Head of caudate nucleus (tissue), 42 donors: ENCODE measurements at places on chromosomes 16 and 17.

DNA sequence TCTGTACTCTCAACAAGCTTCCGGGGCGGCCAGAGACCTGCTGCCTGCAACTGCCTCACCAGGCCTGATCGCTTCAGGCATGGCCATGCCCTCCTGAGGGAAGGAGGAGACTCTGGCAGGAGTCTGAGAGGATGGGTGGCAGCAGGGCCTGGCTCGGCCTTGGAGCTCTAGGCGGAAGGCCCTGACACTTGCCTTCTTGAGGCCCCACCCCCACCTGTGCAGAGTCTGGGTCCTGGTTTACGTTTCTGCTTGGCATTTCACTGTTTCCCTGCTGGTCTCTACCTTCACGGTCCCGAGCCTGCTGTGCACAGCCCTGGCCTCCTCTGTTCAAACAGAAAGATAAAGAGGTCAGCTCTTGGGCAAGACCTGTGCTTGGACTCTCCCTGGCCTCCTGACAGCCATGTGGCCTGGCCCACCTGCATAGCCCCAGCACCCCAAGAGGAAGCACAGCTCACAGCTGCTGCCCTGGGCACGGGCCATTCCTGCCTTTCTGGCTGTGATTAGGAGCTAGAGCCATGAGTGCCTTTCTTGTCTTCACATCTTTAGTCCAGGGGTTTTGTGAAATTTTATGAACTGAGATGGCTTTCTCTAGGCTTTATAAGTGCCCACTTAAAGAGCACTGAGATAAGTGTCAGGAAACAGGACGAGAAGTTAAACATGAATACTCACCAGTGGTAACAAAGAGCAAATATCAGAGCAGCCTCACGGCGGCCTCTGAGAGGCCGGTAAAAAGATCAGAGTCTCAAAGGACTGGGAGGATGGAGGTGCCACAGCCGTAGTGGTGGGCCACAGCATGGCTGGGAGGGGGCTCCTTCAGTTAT lies 25.6 kb upstream of the MTSS2 start:
- no peak for DNase-seq

DNA sequence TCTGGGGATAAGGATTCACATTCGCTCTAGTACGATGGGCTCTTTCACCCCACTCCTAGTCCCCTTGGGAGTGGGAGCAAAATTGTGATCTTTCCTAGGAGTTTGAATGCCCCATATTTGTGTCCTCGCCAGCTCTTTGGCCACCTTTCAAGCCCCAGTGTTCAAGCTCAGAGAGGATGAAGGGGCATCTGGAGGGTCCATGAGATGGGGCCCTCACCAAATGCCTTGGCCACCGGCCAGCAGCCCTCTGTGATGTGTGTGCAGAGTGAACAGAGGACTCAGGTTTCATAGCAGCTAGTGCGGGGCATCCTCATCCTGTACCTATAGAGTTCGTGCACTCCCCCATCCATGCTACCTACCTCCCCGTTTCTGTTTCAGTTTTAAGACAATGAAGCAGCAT lies 140.6 kb downstream of the RAB11FIP4 start:
- no peak for DNase-seq

DNA sequence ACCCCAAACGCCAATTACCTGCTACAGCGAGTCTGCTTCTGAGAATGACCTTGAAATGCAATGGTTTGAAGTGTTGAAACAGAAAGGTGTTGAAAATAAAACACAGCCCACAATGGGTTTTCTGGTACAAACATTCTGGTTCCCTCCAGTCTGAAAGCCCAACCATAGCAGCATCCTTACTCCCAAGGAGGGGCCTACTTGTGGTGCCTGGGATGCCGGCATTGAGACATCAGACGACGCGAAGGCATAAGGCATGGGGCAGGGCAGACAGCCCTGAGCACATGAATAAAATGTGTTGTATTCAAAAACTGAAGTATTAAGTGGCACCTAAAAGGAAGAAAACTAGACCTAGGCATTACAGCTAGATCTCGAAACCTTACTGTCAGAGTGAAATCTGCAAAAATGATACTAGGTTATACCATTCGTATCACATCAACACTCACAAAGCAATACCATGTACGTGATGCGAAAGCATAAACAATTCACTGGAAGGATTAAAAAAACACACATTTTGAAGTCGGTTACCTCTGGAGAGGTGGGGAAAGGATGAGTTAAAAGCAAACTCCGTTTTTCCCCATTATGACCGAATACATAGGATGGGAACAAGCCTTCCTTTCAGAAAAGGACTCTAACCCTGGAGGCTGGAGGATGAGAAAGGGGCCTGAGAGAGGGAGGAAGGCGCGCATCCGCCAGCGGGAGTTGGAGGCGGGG lies 702 bp downstream of the NUDT21 start:
- DNase-seq: no peak

DNA sequence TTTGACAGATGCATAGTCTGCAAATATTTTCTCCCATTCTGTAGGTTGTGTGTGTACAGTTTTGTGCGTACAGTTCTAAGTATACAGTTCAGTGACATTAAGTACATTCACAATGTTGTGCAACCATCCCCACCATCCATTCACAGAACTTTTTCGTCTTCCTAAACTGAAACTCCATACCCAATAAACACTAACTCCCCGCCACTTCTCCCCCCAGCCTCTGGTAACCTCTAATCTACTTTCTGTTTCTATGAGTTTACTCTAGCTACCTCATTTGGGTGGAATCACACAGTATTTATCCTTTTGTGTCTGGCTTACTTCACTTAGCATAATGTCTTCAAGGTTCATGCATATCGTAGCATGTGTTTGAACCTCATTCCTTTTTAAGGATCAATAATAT lies 14.3 kb downstream of the PIK3R5 start:
- DNase-seq: no peak

- DNase-seq: no peak
Measured at GRCh38 chr17:32503251-32504165, 16.7 kb downstream of the CDK5R1 start.

DNA sequence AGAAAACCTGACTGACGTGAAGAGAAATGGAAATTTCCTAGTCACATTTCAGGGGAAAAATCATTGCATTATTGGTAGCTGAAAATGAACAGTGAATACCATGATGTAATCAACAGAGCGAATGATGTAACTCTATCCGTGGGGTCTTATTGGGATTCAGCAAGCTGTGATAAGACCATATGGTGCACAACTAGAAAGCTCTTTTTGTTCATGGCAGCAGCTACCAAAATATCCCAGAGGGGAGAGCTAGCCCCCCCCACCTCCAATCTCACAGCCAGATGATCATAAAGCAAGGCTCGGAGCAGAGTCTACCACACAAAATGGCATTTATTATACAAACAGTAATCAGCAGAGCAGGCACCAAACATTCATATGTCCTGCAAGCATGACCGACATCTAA lies 22.2 kb upstream of the DNAH17 start:
- DNase-seq: no peak

DNA sequence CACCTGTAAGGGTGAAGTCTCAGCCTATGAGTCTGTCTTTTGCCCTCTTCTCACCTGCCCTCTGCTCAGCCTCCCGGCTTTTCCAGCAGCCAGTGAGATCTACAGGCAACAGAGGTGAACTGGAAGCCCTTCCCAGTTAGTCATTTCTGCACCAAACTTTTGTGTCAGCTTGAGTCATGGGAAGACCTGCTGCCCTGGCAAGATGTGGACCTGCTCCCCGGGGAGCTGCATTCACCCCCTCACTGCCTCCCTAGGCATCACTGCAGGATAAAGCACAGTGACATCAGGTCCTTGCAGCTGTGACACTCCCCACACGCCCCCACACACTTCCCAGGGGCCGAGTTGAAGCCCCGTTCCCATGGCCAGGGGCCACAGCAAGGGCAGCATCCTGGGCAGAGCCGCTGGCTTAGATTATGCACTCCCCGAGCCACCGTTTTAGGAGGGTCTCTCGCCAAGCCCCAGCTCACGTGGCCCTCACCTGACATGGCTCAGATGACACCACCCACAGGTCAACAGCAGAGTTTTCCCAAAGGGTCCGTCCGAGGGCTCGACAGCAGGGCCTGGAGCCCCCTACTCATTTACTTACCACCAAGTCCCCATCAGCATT lies 6.5 kb upstream of the ABR start:
- no peak for DNase-seq

- DNase-seq: no peak
Measured at GRCh38 chr17:66625311-66625767, 209.6 kb upstream of the CACNG5 start.

DNA sequence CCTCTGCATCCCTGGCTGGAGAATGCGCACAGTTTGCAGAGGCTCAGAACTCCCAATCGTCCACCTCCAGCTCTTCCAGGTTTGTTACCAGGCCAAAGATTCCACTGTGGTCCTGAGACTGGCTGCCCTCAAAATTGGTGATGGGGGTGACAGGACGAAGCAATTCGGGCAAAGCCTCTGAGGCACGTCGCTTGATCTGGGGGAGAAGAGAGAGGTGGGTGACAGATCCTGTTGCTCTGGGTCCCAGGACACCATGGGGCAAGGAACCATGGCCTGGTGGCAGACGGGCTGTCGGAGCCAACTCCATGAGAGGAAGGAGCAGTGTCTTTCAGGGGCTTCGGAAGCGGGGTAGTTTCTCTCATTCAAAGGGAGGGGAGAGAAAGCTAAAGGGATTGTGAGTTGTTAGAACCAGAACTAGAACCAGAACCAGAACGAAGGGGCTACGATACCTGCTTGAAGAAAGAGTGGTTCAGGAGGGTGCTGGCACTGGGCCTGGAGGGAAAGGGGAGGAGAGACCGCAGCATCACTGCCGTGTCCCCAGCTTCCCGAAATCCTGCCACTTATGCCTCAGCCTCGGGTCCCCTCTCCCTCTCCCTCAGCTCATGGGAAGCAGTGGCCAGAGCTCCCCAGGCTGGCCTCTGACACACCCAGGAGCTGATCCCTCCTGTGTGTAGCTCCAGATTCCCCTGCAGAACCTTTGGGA lies 3.8 kb upstream of the LIMD2 start:
- no peak for DNase-seq

GRCh38 chr16:5490499-5490898 lies 392.9 kb upstream of the EEF2KMT start:
- peak; percentile 61 for DNase-seq

GRCh38 chr16:19142939-19143598 lies 25.0 kb upstream of the SYT17 start:
- DNase-seq: no peak

- no peak for DNase-seq
Measured at GRCh38 chr17:77107506-77108433, 33.0 kb upstream of the SEC14L1 start.

DNA sequence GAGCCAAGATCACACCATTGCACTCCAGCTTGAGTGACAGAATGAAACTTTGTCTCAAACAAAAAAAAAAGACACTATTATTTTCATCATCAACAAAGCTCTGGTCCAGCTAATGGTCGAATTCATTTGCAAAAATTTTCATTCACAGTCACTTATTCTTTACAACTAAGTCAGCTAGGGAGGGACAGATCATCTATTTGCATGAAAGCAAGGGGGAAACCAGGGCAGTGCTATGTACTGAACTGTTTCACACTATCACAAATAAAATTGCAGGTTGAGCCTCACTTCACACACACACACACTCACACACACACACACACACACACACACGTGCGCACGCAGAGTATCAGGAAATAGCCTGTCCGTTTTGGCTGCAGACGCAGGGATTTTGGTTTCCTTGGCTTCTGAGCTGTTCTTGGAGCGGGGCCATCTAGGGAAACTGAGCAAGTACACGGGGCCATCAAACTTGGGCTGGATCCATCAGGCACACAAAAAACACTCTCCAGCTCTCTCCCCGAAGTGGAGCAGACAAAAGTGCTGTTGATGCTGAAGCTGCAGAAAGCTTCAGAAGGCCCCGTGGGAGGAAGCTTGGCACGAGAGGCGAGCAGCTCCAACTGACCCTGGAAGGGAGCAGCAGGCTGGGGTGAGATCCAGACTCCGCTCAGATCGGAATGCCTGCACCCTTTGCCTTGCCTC lies 44.3 kb upstream of the HELZ start:
- peak; percentile 33 for DNase-seq

DNA sequence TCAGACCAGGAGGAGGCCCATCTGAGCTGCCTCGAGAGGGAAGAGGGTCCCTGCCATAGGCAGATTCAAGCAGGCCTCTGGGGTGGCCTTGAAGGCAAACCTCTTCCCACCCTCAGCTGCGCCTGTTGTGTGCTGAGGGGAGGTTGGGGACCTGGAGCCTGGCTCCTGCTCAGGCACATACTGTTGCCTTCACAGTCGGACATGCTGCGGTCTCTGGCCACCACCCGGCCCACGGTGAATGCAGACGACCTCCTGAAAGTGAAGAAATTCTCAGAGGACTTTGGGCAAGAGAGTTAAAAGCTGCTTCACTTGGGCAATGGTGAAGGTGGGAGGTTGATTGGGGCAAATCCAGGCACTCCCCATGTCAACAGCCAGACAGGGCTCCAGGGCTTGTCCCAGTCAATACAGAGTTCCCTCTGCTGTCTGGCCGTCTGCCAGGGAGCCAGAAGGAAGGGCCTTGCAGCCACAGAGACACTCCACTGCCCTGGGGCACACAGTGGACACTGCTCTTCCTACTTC lies 6.3 kb downstream of the PDF start:
- peak; percentile 47 for DNase-seq

- DNase-seq: no peak
Measured at GRCh38 chr16:12588510-12588909, 215.2 kb downstream of the CPPED1 start.

- DNase-seq: no peak
Measured at GRCh38 chr17:8235676-8236075, 12.2 kb downstream of the CTC1 start.

GRCh38 chr16:29007730-29008593 lies 23.1 kb downstream of the LAT start:
- DNase-seq: no peak

GRCh38 chr17:50346313-50347116 lies 589 bp downstream of the XYLT2 start:
- no peak for DNase-seq

GRCh38 chr17:54948380-54948779 lies 20.1 kb downstream of the COX11 start:
- no peak for DNase-seq

DNA sequence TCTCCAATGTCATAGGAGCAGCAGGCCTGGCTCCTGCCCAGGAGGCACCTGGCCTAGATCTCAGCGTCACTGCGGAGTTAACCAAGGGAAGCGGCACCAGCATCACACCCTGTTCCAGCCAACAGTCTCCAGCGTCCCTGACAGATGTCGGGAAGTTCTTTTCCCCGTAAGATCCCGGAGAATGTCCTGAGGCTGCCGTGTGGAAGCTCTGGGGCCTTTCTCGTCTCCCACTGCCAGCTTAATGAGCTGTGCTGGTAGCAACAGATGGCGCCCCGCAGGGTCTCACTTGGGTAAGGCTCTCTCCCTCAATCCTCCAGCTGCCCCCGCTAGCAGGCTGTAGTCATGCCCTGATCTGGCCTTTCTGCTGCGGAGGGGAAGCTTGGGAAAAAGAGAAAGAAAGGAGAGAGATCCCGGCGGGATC lies 57.5 kb downstream of the MARCHF10 start:
- DNase-seq: no peak

DNA sequence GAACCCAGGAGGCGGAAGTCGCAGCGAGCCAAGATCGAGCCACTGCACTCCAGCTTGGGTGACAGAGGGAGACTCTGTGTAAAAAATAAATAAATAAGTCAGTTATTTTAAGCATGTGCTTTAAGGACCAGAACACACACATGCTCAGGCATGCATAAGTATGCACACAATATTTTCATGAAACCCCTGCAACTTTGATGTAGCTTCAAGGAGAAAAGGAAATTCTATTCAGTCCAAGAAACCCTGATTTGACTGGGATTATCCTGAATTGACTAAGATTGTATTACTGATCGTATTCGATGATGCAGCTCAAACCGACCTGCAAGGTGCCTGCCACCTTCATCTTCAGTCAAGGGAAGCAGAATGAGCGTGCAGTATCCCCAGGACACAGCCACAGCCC lies 841 bp downstream of the TEKT5 start:
- no peak for DNase-seq
